CD4-positive, alpha-beta T cell treated with Interleukin-17A for 1 hour (primary cell): ENCODE measurements at places on chromosomes 6 and 20.
A peak's percentile ranks its signal among the peaks of the same experiment; 100 is the strongest.

- no peak for DNase-seq
Observed at GRCh38 chr20:13814672-13815071, 29.8 kb downstream of the NDUFAF5 start.

GRCh38 chr6:119749335-119749734 is 399.8 kb upstream of the MAN1A1 start:
- DNase-seq: no peak

DNA sequence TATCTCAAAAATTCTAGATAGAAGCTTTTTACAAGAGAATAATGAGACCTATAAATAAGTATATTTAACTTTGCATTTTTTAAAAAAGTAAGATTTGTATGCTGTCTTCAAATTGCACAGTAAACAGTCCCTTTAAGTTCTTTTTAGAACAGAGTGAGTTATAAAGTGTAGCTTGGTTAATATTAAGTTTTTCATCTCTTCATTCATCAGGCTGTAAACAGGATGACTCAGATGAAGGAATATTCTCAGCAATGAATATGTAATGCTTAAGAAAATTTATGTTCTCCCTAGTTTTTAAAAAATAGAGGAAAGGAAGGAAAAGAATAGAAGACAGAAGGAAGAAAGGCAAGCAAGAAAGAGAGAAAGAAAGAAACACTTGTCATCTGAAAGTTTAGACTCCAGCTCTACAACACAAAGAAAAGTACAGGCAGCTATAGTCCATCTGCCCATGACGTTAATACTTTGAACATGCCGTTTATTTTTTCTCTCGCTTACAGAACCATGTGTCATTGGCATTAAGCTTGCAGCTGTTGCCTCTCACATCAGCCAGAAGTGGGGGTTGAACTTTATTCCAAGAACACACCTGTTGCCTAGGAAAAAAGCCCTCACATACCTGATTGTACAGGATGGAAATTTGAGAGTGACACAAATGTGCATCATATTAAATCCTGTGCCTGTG is 36.1 kb downstream of the CAP2 start:
- DNase-seq: no peak

DNA sequence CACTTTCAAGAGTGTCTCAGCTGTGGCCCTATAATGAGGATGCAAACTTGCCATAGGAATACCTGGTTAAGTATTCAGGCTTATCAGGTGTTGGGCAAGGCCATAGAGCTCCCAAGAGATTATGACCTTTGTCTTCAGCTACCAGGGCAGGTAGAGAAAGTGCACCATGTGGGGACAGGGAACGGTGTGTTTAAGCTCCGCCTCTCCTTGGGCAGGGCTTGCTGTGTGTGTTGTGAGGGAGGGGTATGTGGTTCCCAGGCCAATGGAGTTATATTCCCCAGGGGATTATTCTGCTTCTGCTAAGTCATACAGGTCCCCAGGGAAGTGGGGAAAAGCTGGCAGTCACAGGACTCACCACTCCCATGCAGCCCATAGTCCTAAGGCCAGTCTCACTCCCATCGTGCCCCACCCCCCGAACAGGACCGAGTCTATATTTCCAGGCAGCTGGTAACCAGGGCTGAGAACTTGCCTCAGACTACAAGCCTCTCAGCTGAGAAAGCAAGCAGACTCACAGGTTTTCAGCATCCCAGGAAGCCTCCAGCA is 660.2 kb downstream of the HTR1B start:
- DNase-seq: no peak

- no peak for DNase-seq
Observed at GRCh38 chr6:3328796-3329195, 70.0 kb downstream of the PSMG4 start.

DNA sequence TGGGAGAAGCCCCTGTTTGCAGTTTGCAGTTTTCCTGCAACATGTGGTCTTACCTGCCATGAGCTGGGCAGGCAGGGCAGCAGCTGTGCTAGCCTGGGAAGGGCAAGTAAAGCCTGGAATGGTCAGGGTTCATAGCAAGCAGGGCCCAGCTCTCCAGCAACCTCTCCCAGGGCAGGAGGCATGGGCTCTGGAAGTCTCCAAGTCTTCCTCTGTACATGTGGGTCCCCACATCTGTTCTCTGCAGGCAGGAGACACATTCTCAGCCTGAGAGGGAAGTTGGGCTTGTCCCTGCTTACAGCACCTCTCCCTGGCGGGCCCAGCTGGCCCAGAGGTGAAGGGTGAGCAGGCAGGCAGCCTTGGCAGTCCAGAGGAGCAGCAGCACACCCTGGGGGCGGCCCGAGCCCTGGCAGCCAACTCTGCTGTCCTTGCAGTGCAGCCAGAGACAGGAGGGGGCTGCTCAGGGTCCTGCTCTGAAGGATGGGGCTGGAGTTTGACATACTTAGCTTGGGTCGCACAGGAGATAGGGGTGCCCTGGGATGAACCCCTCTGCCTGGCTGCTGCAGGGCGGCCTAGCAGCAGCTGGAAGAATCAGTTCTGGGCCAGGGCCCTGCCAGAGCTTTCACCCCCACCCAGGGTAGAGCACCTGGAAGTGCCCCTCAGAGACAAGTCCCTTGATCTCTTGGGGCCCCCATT is 176.0 kb downstream of the MRPL14 start:
- peak; percentile 1 for DNase-seq

DNA sequence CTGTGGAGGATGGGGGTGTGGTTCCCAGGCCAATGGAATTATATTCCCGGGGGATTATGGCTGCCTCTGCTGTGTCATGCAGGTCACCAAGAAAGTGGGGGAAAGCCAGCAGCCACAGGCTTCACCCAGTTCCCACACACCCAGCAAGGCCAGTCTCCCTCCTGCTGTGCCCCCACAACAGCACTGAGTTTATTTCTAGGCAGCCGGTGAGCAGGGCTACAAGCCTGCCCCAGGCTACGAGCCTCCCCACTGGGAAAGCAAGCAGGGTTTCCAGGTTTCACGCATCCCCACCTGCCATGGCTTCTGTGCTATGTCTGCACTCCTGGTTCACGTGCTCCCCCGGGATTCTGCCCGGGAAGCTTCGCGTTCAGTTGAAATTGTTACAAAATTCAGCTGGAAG is 72.6 kb downstream of the ERMARD start:
- DNase-seq: no peak

- DNase-seq: no peak
Observed at GRCh38 chr6:41767112-41767833, 12.4 kb downstream of the FRS3 start.

DNA sequence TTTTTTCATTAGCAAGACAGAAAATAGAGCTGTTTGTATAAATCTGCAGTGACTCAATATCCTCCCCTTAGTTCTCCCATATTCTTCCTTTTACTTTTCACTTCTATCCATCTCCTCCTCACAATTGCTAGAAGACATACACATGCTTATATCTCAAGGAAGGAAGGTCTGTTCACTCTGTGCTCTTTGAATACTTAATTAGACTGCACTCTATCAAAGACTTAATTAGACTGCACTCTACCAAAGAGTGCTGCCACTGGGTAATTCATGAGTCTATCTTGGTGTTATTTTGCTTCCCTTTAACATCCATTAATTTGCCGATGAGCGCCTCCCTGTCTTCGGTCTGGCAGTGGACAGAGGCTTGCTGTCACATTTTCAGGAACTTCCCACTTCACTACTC is 241.9 kb downstream of the ADGB start:
- DNase-seq: no peak

GRCh38 chr20:21571841-21572690 is 58.2 kb upstream of the NKX2-2 start:
- DNase-seq: peak; percentile 42

- DNase-seq: no peak
Observed at GRCh38 chr20:48850257-48850976, 22.6 kb upstream of the PREX1 start.

- DNase-seq: no peak
Observed at GRCh38 chr6:291204-291696, 1.0 kb upstream of the DUSP22 start.

DNA sequence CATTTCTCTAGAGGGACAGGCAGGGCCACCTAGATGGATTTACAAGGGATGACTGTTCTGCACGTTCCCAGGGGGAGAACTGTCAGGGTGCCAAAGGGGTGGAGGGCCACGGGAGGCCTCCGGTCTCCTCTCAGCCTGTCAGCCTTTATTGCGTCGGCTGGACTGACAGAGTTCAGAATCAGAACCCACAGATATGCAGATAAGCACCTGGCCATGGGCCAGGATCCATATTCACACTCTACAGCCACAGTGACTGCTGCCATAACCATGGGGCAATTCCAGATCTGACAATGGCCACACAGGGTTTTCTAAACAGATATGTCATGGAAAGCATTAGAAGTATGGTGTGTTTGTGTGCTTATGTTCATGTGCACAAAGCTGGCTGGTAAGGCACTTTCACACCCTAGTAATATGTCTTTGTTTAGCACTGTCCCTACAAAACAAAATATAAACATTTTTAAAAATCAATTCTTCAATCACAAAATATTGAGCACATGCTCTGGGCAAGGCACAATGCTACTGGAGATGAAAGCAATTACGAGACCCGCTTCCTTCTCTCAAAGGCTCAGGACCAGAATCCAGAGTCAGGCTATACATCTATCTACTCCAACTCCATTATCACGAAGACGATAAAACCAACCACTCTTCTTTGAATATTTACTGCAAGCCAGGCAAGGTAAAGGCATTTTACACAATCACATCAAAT is 29.1 kb downstream of the TRAM2 start:
- no peak for DNase-seq

GRCh38 chr20:47708953-47709833 is 76.1 kb downstream of the SULF2 start:
- no peak for DNase-seq

GRCh38 chr20:19652591-19653026 is 105.4 kb upstream of the RIN2 start:
- no peak for DNase-seq

- no peak for DNase-seq
Observed at GRCh38 chr6:12297363-12298016, 7.3 kb downstream of the EDN1 start.

DNA sequence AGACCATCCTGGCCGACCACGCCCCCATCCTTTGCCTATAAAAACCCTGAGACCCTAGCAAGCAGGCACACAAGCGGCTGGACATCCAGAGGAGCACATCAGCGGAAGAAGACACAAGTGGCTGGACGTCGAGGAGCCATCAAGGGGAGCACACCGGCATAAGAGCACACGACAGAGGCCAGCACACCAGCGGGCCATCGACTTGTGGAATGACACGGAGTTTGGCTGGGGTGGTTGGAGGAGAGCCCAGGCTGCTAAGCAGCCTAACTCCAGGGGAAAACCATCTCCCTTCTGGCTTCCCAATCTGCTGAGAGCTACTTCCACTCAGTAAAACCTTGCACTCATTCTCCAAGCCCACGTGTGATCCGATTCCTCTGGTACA is 44.8 kb upstream of the BCLAF1 start:
- no peak for DNase-seq

- no peak for DNase-seq
Observed at GRCh38 chr6:18506382-18507017, 119.3 kb downstream of the RNF144B start.

DNA sequence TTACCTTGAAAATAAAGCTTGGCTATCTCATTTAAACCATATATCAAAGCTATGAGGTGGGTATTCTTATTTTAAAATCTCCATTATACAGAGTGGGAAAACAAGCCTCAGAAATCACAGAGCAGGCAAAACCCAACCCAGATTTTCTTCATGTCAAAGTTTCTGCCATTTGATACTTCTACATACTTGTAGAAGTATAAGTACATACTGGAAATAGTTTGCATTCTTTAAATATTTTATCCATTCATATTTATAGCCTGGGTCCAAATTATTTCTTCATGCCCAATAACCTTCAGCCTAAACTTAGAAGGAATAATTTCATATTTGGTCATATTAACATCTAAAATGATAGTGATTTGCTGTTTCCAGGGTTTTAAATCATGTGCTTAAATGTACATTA is 61.8 kb downstream of the MLIP start:
- no peak for DNase-seq

GRCh38 chr6:23875006-23875405 is 251.0 kb upstream of the NRSN1 start:
- no peak for DNase-seq

GRCh38 chr6:63672582-63673129 is 37.1 kb downstream of the PHF3 start:
- no peak for DNase-seq

GRCh38 chr6:130426066-130426721 is 60.4 kb downstream of the TMEM200A start:
- DNase-seq: no peak

DNA sequence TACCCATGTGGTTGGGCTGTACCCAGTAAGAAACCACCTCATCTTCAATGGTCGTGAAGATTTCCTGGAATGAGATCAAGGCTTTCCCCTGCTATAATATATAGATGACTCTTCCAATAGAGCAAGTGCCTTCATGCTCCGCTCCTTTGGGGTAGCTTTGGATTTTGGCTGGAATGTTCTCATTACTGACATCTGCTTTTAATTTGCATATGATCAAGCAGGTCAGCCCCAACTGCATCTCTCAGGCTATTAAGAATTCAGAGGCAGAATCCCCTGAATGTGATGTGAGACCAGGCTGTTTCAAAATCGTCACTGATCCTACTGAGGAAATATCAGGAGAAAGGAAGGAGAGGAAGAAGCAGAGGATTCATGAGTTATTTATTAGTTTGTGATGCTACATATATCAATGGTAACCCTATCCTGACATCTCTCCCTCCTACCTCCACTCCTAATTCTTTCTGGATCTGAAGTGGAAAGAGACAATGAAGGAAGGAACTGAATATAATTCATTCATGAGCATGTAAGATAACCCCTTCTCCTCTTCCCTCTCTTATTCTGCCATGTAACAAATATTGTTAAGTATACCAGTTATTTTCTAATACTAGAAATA is 47.6 kb upstream of the FUCA2 start:
- no peak for DNase-seq

DNA sequence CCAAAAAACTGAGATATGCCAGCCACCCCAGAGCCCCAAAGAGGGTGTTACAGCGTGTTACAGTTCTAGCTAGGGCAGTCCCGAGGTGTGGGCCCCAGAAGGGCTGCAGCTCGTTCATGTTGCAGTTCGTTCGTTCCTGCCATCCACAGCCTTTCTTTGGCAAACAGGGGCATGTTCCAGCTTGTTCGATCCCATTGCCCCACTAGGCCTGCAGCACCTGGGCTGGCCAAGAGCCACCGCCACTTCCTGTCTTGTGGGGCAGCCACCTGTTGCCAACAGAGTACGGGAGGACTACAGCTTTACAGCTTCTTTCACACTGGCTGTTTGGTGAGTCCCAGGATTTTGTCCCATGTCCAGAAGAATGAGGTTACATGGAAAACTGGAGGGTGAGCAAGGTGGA is 198.1 kb downstream of the MMUT start:
- no peak for DNase-seq

GRCh38 chr6:169571123-169571962 is 130.5 kb downstream of the WDR27 start:
- DNase-seq: no peak
